AG08395 (cell line): ENCODE measurements at places on chromosomes 6 and 20.

GRCh38 chr20:21826976-21827375, 121.5 kb downstream of the PAX1 start:
- no peak for DNase-seq

DNA sequence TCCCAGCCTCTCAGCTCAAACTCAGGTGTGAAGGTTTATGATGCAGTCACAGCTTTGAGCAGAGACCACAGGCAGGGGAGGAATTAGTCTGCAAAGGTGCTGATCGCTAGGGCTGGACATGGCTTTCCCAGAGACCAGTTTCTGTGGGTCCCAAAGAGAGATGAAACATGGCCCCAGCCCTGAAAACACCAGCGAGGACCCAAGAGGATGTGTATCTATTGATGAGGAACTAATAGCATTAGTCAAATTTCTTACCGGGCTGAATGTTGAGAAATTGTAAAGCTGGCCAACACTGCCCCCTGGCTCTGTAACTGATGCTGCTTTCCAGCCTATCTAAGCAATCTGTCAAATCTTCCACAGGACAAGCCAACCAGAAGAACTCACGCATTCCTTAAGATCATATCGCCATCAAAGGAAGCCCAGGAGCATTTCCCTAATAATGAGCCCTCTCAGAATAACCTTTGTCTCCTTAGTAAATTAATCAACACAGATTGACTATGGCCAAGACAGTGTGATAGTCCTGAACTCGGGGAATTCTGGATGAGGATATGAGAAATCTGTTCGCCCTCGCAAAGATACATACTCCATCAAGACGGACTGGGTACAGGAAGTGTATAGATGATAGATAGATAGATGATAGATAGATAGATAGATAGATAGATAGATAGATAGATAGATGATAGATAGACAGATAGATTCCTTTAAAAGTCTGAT, 7.8 kb upstream of the ACSS1 start:
- DNase-seq, result peak; percentile 67

DNA sequence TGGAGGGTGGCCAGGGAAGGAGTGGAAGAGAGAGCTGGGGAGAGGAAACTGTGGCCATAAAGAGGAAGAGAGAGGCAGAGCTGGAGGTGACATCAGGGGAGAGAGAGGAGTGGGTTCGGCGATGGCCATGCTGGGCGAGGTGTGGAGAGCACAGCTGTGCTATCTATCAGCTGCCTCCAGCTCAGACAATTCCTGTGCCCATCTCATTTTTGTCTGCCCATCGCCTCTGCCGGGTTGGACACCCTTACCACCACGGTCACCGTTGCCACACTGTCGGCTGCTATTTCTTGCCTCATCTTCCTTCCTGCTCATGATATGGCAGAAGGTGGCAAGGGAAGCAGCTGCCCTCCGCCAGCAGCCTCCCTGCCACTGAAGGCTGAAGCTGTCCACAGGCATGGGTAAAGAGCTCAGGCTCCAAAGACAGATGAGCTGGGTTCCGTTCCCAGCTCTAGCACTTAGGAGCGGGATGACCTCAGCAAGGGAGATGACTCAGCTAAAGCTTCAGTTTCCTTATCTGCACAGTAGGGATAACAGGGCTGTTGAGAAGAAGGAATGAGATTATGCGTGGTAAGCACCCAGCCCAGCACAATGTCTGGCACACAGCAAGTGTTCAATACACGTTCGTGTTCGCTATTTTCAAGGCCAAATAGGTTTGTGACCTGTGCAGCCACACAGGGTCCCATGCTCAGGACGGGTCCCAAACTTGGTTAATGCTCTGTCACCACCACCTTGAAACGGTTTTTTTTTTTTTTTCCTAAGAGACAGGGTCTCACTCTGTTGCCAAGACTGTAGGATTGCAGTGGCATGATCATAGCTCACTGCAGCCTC, 21.9 kb upstream of the TAF8 start:
- DNase-seq, result peak; percentile 48

DNA sequence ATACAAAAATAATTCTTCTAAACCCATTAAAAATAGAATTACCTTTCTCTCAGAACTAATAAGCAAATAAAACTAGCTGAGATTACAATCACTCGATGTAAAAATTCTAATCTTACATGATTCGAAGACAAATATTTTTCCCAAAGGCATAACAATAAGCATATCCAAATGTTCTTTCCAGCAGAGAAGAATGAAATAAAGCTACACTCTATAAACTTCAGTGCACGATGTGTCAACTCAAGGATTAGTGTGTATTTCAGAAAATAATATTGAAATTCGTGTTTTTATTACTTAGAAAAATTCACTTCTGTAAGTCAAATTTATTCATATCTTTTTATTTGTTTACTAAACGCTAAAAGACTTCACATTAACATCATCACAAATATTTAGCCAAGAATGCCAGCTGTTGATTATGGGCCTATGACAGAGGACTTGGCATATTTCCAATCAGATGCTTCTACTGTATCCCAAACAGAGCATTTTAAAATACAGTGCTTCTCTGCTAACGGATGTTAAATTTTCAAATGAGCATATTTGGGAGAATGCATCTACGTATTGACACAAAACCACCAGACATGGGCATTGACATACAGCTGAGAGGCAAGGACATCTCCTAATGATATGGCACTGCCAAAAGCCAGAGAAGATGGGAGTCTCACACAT, 54.7 kb upstream of the PDE7B start:
- DNase-seq, result peak; percentile 6

DNA sequence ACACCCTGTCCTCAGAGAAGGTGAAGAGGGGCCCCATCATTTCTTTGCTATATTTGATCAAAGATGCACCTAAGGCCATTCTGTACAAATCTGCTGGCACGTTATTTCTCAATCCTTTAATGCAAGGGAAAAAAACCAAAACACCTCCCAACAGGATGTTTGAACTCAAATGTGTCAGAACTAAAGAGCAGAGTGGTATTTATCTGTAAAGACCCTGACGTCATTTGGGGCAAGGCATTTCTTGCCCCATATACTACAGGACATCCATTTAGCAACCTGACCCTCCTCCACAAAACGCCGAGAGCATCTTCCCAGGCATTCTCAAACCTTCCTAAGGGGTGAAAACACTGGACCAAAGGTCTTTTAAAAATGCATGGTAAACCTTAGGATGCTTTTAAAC, 50.8 kb downstream of the ZMYND8 start:
- no peak for DNase-seq

GRCh38 chr6:24923885-24924401, 11.8 kb downstream of the RIPOR2 start:
- DNase-seq, result no peak

DNA sequence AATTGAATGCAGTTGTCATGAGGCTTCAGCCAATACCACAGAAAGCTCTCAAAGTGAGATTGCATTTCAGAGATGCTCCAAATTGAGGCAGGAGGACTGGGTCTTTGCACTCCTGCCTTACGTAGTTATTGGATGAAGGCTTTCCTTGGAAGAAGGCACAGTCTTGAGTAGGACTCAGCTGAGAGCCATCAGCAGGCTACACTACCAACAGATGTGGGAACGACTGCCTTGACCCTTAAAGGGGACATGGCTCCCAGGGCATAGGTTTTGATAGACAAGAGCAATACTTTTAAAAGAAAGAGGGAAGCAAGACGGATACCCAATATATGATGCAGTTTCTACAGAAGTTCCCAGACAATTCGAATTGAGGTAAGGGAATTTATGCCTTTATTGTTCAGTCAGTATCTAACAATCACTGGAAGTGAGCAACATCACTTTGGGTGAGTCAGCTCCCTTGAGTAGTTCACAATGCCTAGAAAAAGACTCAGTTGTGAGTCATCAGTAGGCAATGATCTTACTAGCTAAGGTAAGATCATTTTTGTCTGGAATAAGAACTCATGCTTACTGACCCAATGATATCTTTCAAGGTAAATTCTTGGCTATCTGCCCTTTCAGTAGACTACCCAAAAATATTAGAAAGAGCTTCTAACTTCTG, 390.8 kb downstream of the GJA1 start:
- peak; percentile 77 for DNase-seq

DNA sequence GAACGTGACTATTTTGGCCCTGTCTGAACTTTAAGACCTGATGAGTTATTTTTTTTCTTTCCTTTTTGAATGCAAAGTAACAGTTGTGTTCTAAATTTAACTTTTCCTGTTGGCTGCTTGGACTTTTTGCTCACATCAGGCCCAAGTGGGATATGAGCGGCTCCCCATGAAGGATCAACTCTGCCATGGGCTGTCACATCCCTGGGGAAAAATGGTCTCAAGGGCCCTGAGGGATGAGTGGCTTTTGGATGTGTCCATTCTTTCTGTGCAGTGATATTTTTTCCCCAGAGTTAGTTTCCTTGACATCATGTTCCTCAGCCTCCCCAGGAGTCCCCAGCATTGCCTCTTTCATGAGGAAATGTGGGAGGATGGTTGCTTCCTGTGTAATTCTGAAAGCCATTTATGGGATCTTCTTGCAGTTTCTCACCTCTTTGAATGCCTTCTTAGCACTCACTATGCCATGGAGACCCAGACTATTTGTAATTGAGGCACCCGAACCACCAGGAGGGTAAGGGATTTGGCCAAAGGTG, 92.5 kb downstream of the SLC24A3 start:
- no peak for DNase-seq

DNA sequence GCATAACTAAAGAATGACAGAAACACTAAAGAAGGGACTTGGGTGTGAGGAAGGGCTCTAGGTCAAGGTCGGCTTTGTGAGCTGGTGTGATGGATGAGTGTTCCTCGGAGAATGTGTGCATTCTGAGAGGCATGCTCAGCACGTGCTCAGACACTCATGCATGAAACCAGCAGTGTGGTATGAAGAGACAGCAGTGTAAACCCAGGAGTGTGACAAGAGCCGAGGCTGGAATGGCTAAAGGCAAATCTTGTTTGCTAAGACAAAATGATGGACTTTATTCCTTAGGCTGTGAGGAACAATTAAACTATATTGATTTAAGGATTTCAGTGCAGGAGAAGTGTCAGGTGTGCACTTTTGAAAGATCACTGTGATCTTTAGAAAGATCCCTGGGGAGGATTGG, 107.4 kb upstream of the MAP7 start:
- DNase-seq, result no peak

DNA sequence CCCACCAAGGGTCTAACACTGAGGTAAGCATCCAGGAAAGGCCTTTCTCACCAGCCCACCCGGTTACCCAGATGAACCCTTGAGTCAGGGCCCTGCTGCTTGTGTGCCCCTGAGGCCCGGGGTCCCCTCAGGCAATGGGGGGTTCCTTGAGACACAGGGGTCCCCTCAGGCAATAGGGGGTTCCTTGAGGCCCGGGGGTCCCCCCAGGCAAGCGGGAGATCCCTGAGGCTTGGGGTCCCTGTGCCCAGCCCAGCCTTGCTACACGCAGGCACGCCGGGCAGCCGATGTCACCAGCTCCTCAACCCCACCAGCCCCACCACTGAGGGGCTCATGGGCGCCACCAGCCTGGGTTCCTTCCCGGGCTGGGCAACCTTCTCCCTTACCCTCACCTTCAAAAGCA, 247.2 kb downstream of the TTLL2 start:
- no peak for DNase-seq

DNA sequence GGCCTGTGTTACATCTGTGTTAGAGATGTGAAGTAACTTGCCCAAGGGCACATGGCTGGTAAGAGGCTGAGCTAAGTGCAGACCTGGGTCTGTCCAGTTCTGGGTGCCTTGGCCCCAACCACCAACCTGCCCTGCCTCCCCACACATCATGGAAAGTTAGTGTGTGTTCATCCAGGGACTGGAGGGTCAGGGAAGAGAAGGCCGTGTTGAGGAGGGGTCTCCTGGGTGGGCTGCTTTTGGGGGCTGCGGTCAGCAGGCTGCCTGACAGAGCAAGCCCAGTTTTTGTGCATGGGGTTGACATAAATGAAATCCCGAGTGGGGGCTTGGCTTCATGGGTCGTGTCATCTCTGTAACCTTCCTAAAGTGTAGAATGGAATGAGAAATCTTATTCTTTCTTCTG, 10.9 kb downstream of the PYGB start:
- no peak for DNase-seq

DNA sequence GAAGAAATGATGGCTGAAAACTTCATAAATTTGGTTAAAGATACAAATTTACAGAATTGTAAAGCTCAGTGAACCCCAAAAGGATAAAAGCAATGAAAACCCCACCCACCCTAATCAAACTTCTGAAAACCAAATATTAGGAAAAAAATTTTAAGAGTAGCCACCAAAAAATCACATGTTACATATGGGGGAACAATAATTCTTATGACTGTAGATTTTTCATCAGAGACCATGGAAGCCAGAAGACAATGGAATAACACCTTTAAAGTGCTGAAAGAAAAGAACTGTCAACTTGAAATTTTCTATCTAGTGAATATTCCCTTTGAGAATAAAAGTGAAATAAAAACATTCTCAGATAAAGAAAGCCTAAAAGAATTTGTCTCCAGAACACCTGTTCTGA, 24.4 kb downstream of the PROCR start:
- no peak for DNase-seq

DNA sequence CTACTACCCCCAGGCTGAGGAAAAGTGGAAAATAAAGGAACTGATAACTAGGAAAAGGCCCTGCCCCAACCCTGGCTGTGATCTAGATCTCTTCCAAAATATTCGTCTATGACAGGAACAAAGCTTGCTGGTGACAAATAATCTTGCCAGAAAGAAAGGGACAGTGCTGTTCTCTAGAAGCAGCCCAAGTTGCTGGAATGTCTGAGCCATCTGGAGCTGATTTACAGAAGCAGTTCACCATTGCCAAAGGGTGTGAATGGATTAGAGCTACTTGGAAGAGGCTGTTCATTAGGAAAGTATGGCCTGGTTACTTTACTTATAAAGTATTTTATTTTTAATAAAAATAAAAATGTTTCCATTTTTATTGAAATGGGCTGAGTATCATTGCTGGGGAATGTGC, 146.3 kb downstream of the EPM2A start:
- DNase-seq, result no peak

DNA sequence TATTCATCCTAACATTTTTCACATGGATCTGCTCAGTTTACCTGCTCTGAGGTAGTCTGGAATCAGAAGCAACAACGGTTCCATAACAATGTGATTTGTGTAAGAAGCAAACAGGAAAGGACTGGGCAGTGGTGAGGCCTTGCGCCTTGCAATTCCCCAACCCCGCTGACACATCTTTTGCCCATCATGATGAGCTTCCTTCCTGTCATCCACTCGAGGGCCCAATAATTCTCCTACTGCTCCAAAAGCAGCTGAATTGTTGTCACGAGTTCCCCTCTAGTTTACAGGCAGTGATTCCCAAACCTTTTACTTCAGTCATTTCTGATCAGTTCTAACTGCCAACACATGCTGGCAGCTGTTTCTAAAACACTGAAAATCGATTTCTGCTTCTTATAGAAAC, 22.9 kb downstream of the STX7 start:
- peak; percentile 81 for DNase-seq

- DNase-seq, result no peak
Measured at GRCh38 chr6:7727086-7727945, 1.4 kb downstream of the BMP6 start.
